ENCODE measurements at places on chromosomes 1 and 21. TPM values are rescaled to one million over a fixed set of nuclear protein-coding genes. Genes with fewer than 3 reads are reported as not detected.

Gene ASPM
- 3.9 TPM for total RNA-seq

Gene GNG12
- 101 TPM for total RNA-seq

Gene KCND3
- total RNA-seq: 0.43 TPM

Gene RRP15
- total RNA-seq: 28.4 TPM

Gene S100A14
- 0.38 TPM for total RNA-seq

Gene ATP1A4
- total RNA-seq: not detected

Gene CSTB
- 27.7 TPM for total RNA-seq

Gene LCE2C
- total RNA-seq: not detected

Gene OBSCN
- 11.1 TPM for total RNA-seq

Gene ARHGAP30
- total RNA-seq: 0.25 TPM

Gene SPRR2B
- not detected for total RNA-seq

Gene NOTCH2
- total RNA-seq: 194 TPM

Gene ZNF670
- total RNA-seq: 4.0 TPM

Gene RPAP2
- 23.7 TPM for total RNA-seq

Gene RAP1GAP
- total RNA-seq: 3.2 TPM

Gene TSPAN2
- total RNA-seq: 32.8 TPM

Gene ZNF695
- total RNA-seq: 1.5 TPM

GRCh38 chr1:74197657-74198552 lies at the start of the genes FPGT and LRRIQ3:
FPGT (plus strand) TSS chr1:74198242; CDS start chr1:74198279, 37 bp downstream.
LRRIQ3 (minus strand) TSS chr1:74198176; CDS start chr1:74183684, 14,492 bp downstream.
- no peaks in the 10 kb centered on the region for H3K36me3 ChIP-seq
- DNase-seq: peak; percentile 82
- H3K27ac ChIP-seq: peak within 1 kb of the TSS; percentile 87

- DNase-seq: peak; percentile 35
- peaks cover 22% of the 10 kb centered on the region for H3K4me1 ChIP-seq
- no peak overlapping the region for H3K27ac ChIP-seq
- H3K36me3 ChIP-seq: peaks cover 5% of the 10 kb centered on the region
- no peaks in the 10 kb centered on the region for H3K27me3 ChIP-seq
- peak overlapping the region; percentile 89 for H3K4me3 ChIP-seq
These were observed 1.5 kb downstream of the LSS start for GRCh38 chr21:46226920-46227599.

GRCh38 chr1:211843018-211843417 lies 12.5 kb upstream of the LPGAT1 start:
- no peak overlapping the region for H3K27ac ChIP-seq
- DNase-seq: no peak
- no peaks in the 10 kb centered on the region for H3K27me3 ChIP-seq
- H3K4me3 ChIP-seq: no peak overlapping the region

GRCh38 chr21:23725576-23725975 lies 1881.7 kb downstream of the MRPL39 start:
- no peaks in the 10 kb centered on the region for H3K36me3 ChIP-seq
- H3K4me3 ChIP-seq: no peak overlapping the region
- H3K4me1 ChIP-seq: no peaks in the 10 kb centered on the region
- H3K27ac ChIP-seq: no peak overlapping the region
- no peaks in the 10 kb centered on the region for H3K27me3 ChIP-seq
- no peak for DNase-seq

- H3K27ac ChIP-seq: no peak overlapping the region
- H3K4me3 ChIP-seq: no peak overlapping the region
- DNase-seq: no peak
These were observed 61.6 kb downstream of the TMCO4 start for GRCh38 chr1:19738076-19738475.

GRCh38 chr1:150141452-150141851 lies 8.3 kb upstream of the PLEKHO1 start:
- H3K27me3 ChIP-seq: no peaks in the 10 kb centered on the region
- DNase-seq: no peak
- no peaks in the 10 kb centered on the region for H3K36me3 ChIP-seq
- H3K27ac ChIP-seq: no peak overlapping the region
- no peaks in the 10 kb centered on the region for H3K4me1 ChIP-seq

DNA sequence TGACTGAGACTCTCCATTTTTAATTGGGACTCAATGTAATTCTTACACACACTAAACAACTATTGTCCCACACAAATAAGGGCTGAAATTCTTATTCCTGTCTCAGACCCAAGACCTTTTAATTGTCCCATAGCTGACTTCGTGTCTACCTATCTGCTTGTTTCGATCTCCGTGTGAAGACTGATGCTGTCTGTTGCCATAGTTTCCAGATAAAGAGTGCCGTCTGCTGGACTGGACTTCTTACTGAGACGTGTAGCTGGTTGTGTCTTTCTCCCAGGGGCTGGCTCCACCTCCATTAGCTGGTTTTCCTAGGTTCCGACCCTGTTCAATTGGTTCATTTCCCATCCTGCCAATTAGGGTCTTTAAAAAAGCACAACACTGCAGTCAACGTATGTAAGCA lies 235.3 kb upstream of the PLXNA2 start:
- DNase-seq: no peak
- H3K4me3 ChIP-seq: no peak overlapping the region
- no peaks in the 10 kb centered on the region for H3K4me1 ChIP-seq
- no peak overlapping the region for H3K27ac ChIP-seq
- H3K36me3 ChIP-seq: no peaks in the 10 kb centered on the region

GRCh38 chr1:171983584-171983983 lies 142.3 kb downstream of the DNM3 start:
- no peaks in the 10 kb centered on the region for H3K4me1 ChIP-seq
- DNase-seq: no peak
- no peaks in the 10 kb centered on the region for H3K27me3 ChIP-seq
- H3K27ac ChIP-seq: no peak overlapping the region
- H3K36me3 ChIP-seq: no peaks in the 10 kb centered on the region
- H3K4me3 ChIP-seq: no peak overlapping the region

GRCh38 chr1:55217226-55217986 lies 2.2 kb upstream of the USP24 start:
- H3K27ac ChIP-seq: no peak overlapping the region
- no peaks in the 10 kb centered on the region for H3K27me3 ChIP-seq
- DNase-seq: no peak

GRCh38 chr1:198681831-198682759 lies 43.3 kb downstream of the PTPRC start:
- no peaks in the 10 kb centered on the region for H3K36me3 ChIP-seq
- H3K27ac ChIP-seq: peak overlapping the region; percentile 86
- peaks cover 18% of the 10 kb centered on the region for H3K4me1 ChIP-seq
- H3K27me3 ChIP-seq: no peaks in the 10 kb centered on the region

DNA sequence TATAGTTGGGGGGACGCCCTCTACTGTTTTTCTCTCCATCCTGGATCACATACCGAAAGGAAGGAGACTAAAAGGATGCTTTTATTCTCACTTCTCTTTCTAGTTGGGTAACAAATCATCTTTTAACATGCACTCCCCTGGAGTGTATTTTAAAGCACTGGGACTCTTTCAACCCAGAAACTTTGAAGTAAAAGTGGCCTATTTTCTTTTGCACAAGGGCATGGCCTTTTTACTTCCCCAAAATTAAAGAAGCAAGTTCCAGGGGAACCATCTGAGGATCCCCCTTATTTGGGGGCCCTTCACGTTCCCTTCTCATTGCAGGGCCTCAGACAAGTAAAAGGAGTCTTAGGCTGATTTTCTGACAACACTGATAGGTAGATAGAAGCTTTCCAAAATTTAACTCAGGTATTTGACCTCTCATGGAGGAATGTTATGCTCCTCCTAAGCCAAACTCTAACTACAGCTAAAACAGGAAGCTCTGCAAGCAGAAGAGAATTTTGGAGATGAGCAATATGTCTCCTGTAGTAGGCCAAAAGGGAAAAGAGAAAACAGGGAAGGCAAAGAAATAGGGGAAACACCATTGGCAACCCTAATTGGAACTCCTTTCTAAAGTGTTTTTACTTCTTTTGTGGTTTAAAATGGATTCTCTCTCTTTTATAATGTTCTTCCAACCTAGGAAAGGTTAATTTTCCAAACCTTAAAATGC lies 8.9 kb upstream of the CD46 start:
- H3K27me3 ChIP-seq: no peaks in the 10 kb centered on the region
- no peak overlapping the region for H3K4me3 ChIP-seq
- no peak overlapping the region for H3K27ac ChIP-seq
- no peaks in the 10 kb centered on the region for H3K4me1 ChIP-seq

GRCh38 chr1:119731060-119731459 lies 19.3 kb downstream of the PHGDH start:
- no peak for DNase-seq
- no peaks in the 10 kb centered on the region for H3K4me1 ChIP-seq
- peaks cover 5% of the 10 kb centered on the region for H3K36me3 ChIP-seq
- no peaks in the 10 kb centered on the region for H3K27me3 ChIP-seq
- no peak overlapping the region for H3K4me3 ChIP-seq

GRCh38 chr1:94683886-94684285 lies 136.3 kb upstream of the SLC44A3 start:
- no peak overlapping the region for H3K4me3 ChIP-seq
- H3K27me3 ChIP-seq: no peaks in the 10 kb centered on the region
- no peaks in the 10 kb centered on the region for H3K4me1 ChIP-seq
- no peak for DNase-seq
- H3K36me3 ChIP-seq: no peaks in the 10 kb centered on the region

GRCh38 chr1:85328713-85329397 lies 52.4 kb upstream of the BCL10 start:
- peak overlapping the region; percentile 99 for H3K27ac ChIP-seq
- no peaks in the 10 kb centered on the region for H3K27me3 ChIP-seq
- H3K36me3 ChIP-seq: no peaks in the 10 kb centered on the region
- DNase-seq: peak; percentile 100

DNA sequence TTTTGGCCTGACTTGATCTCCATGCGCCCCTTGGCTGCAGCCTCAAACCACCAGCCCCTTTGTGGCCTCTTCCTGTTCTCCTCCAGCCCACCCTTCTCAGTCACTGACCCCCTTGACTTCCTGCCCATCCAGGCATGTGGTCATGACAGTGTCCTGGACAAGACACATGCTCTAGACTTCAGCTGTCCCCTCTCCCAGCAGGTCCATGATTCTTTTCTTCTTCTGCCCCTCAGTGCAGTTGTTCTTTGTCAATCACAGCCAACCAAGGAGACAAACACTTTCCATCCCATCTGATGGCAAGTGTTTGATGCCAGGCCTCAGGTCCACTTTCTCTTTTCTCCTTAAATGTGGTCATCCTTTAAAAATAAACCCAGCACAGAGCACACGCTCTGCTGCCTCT lies 49.7 kb downstream of the SYT6 start:
- peaks cover 7% of the 10 kb centered on the region for H3K4me1 ChIP-seq
- H3K36me3 ChIP-seq: no peaks in the 10 kb centered on the region
- H3K4me3 ChIP-seq: no peak overlapping the region
- no peak overlapping the region for H3K27ac ChIP-seq
- H3K27me3 ChIP-seq: peaks cover 12% of the 10 kb centered on the region

DNA sequence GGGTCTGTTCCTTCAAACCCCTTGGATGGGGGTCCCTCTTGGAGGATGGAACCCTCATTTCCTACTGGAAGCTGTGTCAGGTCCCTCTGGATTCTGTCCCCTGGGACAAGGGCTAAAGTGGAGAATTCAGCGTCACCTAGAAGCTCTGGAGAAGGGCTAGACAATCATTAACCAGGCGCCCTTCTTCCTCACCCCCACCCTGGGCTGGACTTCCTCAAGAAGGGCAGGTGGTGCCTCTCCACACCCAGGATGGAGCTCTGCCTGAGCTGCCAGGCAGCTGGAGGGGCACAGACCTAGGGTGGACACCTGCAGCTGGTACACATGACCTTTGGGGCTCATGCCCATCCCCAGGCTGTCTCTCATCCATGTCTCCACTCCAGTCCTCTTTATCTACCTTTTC lies 3.6 kb downstream of the CELF3 start:
- H3K4me1 ChIP-seq: peaks cover 3% of the 10 kb centered on the region
- H3K4me3 ChIP-seq: no peak overlapping the region
- DNase-seq: no peak
- H3K27me3 ChIP-seq: peaks cover 43% of the 10 kb centered on the region
- no peak overlapping the region for H3K27ac ChIP-seq

- peak; percentile 45 for DNase-seq
- H3K4me1 ChIP-seq: peaks cover 62% of the 10 kb centered on the region
- H3K36me3 ChIP-seq: peaks cover 32% of the 10 kb centered on the region
- peak overlapping the region; percentile 96 for H3K27ac ChIP-seq
These were observed 4.5 kb downstream of the ZC3H12A start for GRCh38 chr1:37478890-37479254.

- no peaks in the 10 kb centered on the region for H3K4me1 ChIP-seq
- peaks cover 4% of the 10 kb centered on the region for H3K27me3 ChIP-seq
- peak; percentile 80 for DNase-seq
- H3K36me3 ChIP-seq: no peaks in the 10 kb centered on the region
- no peak overlapping the region for H3K4me3 ChIP-seq
These were observed 923.2 kb downstream of the LTN1 start for GRCh38 chr21:28069450-28069923.

GRCh38 chr21:22871692-22872091 lies 1873.5 kb downstream of the NCAM2 start:
- no peaks in the 10 kb centered on the region for H3K36me3 ChIP-seq
- no peak overlapping the region for H3K4me3 ChIP-seq
- no peak overlapping the region for H3K27ac ChIP-seq
- H3K27me3 ChIP-seq: no peaks in the 10 kb centered on the region
- DNase-seq: no peak

- peak overlapping the region; percentile 63 for H3K27ac ChIP-seq
- no peaks in the 10 kb centered on the region for H3K36me3 ChIP-seq
- peak overlapping the region; percentile 71 for H3K4me3 ChIP-seq
- H3K4me1 ChIP-seq: peaks cover 25% of the 10 kb centered on the region
- H3K27me3 ChIP-seq: no peaks in the 10 kb centered on the region
These were observed 55.3 kb upstream of the BOLA1 start for GRCh38 chr1:149844101-149844500.

DNA sequence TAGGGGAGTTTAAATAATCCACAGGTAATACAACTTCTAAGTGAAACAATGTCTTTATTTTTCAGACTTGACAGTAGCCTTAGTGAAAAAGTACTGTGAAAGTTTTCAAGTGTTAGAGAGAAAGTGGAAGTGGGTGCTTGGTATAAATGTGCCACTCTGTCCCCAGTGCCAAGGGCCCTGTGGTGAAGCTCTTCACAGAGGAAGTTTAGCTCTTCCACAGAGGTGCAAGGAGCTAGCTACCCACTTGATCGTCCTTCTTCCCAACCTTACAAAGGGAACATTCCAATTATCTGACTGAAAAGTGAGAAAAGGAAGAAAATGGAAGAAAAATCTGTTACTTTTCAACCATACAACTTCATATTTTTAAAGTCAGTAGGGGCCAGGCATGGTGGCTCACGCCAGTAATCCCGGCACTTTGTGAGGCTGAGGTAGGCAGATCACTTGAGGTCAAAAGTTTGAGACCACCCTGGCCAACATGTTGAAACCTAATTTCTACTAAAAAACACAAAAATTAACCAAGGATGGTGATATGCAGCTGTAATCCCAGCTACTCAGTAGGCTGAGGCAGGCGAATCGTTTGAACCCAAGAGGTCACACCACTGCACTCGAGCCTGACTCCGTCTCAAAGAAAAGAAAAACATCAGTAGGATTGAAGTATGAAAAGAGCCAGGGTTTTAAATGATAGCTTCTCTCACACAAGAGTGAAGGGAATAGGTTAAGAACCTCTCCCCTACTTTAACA lies 41.0 kb upstream of the PTPRC start:
- H3K4me1 ChIP-seq: no peaks in the 10 kb centered on the region
- no peak overlapping the region for H3K4me3 ChIP-seq
- no peaks in the 10 kb centered on the region for H3K27me3 ChIP-seq
- H3K27ac ChIP-seq: no peak overlapping the region
- H3K36me3 ChIP-seq: no peaks in the 10 kb centered on the region

- no peaks in the 10 kb centered on the region for H3K27me3 ChIP-seq
- H3K4me3 ChIP-seq: no peak overlapping the region
- H3K27ac ChIP-seq: no peak overlapping the region
- no peaks in the 10 kb centered on the region for H3K4me1 ChIP-seq
These were observed 76.2 kb upstream of the KIAA1614 start for GRCh38 chr1:180836449-180836848.
